ENCODE measurements at places on chromosomes 4 and X. TPM values are rescaled to one million over a fixed set of nuclear protein-coding genes. Genes with fewer than 3 reads are reported as not detected.

DNA sequence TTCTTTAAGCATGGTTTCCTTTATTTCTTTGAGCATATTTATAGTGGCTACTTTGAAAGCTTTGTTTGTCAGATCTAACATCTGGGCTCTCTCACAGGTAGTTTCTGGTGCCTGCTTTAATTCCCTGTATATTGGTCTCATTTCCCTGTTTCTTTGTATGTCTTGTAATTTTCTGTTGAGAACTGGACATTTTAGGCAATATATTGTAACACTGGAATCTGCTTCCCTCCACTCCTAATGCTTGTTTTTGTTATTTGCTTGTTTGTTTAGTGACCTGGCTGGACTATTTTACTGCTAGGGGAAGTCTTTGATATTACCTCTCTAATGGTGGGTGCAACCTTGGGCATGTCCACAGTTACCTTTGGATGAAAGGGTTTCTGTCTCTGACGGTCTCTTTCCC, 25.0 kb downstream of the BMPR1B start:
- no peak for DNase-seq

DNA sequence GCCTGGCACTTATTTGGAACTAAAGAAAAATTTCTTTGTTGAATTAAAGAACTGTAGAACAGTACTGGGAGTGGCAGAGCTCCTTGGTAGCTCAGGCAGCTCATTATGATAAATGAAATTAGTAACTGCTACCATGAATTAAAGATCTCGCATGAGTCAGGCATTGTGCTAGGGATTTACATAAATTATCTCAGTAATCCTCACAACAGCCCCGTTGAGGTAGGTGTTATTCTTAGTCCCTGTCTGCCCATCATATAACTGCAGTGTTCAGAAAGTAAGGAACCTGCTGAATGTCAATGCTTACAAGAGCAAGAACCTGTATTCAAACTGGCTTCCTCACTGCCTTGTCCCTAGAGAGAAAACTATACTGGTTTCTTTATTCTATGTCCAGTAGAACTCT, 108.3 kb downstream of the NLGN4X start:
- DNase-seq: no peak

- DNase-seq: no peak
Observed at GRCh38 chrX:112947981-112948615, 107.5 kb upstream of the AMOT start.

DNA sequence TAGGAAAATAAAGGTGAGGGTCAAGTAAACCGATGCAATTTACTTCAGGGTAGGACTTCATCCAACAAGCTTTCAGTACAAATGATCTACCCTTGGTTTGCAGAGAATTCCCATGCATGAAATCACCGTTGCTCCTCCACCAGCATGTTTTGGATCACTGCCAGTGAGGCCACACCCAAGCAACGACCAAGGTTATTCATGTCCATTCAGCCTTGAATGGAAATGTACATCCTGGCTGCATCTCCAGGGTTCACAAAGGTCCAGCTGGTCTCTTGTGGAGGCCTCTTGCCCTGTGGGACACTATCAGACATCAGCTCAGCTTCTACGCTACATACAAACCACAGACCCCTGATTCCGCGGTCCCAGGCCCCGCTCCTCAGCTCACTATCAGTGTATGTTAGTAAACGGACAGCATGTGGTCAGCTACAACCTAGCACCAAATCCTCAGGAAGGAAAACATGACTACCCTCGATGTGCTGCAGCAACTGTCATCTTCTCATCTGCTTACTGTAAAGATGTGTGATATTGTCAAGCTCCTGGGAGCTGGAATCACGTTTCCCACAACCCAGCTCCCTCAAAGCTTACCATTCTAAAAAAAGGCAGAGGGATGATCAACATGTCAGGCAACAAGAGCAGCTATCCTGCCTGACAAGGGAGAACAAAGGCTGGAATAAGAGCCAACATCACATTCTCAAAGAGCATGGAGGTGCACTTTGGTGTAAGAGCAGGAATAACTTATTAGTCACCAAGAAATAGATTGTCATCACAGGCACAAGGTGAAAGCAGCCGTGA, 4.9 kb downstream of the LYAR start:
- peak; percentile 55 for DNase-seq

Gene IDUA
- total RNA-seq: 1.0 TPM

DNA sequence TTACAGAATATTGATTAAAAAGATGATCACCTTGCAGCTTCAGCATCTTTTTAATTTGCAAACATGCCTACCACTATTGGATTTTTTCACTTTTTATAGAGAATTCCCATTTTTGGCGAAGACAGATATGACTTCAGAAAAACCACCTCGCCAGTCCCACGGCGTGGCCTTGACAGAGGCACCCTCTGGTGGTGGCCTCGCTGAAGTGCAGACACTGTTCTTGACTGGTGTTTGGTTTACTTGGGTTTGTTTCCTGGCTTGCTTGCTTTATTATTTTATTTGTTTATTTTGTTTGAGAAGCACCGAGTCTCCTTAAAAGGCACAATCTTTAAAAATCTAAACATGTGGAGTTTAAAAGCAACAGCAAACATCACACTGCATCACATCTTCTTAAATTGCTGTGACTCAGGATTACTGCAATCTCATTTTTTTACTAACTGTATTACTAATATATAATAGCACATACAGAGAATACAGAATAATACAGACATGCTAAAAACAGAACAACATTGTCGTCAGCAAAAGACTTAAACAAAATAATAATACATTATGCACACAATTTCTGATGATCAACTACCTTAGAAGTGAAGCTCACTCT, 13.1 kb upstream of the AMTN start:
- peak; percentile 42 for DNase-seq

DNA sequence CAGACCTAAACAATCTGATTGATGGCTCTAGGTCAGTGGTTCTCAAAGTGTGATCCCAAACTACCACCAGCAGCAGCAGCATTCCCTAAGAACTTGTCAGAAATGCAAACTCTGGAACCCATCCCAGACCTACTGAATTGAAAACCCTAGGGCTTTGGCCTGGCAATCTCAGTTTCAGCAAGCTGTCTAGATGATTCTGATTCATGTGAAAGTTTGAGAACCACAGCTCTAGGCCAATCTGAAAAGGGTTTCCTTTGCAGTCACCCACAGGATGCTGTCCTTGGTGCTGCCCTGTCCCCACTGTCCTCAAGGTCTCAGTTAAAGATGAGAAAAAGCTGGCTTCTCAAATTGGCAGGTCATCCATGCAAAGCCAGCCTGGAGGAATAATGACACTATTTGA, 34.8 kb downstream of the SMPX start:
- no peak for DNase-seq

Gene GBA3
- not detected for total RNA-seq

DNA sequence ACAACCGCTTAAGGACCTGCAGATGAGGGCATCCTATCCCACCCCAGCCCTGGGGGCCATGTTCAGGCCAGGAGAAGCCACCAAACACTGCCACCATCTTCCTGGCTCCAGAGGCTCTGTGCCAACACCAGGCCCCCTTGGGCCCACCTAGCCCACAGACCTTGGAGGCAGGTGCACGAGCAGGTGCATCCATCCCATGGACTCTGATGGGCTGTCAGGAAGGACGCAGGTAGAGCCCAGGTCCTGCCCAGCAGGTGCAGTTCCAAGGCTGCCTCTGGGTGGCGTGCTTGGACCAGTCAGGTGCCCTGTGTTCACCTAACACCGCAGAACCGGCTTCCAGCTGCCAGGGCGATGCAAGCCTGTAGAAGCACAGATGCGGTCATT, 22.8 kb upstream of the PDE6B start:
- peak; percentile 30 for DNase-seq

Gene RGN
- total RNA-seq: not detected

GRCh38 chrX:115236560-115236959, 2.7 kb upstream of the LRCH2 start:
- no peak for DNase-seq

DNA sequence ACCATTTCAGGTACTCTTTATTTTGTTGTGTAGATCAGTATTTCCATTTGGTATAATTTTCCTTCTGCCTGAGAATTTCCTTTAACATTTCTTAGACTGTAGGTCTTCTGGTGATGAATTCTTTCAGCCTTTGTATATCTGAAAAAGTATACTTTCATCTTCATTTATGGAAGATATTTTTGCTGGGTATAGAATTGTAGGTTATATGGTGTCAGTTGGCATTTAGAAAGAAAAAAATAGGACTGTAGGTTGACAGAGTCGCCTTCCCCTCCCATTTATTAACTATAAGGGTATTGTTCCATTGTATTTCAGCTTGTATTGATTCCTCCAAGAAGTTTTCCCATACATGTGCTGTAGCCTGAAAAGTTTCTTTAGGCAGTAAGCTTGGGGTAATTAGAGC, 71.9 kb downstream of the KDM6A start:
- DNase-seq: no peak

- no peak for DNase-seq
Observed at GRCh38 chr4:145496292-145496691, 14.6 kb downstream of the SMAD1 start.

Gene GAGE12C
- total RNA-seq: not detected
